Stimulated activated CD8-positive, alpha-beta memory T cell treated with anti-CD3 and anti-CD28 coated beads, Interleukin-7, amount 100 ng/mL, for 24 hours (primary cell): ENCODE measurements at places on chromosomes 4 and X.

DNA sequence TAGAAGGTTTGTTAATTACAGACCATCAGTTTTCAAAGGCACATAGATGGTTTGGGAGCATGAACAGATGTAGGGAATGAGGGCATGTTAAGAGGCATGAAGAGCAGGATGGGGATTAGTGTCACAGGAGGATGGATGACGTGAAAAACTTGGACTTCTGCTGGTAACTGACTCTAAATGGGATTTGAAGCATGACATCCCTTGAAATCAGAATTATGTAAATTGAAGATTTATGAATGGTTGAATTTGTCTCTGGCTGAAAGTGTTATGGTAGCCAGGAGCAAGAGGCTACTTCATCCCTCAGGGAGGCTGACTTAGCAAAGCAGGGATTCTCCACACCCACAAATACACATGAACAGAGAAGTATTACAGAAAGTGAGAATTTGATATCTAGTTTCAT is 454.6 kb downstream of the MAGEB5 start:
- DNase-seq: no peak

DNA sequence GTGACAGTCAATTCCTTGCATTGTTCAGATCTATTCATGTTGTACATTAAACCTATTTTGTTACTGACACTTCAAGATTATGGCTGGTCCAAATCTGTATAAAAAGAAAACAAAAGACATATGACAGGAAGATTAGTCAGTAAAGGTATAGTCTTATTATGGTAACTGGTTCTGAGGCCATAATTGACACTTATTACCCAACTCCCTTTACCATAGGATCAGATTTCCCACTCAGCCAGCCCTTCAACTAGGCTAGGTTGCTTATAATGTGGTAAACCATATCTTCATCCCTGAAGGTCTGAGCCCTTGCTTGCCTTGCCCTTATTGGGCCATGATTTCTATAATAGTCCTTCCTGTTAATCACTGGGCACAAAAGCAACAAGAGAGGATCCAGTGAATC is 289.6 kb downstream of the CXXC4 start:
- DNase-seq: no peak

DNA sequence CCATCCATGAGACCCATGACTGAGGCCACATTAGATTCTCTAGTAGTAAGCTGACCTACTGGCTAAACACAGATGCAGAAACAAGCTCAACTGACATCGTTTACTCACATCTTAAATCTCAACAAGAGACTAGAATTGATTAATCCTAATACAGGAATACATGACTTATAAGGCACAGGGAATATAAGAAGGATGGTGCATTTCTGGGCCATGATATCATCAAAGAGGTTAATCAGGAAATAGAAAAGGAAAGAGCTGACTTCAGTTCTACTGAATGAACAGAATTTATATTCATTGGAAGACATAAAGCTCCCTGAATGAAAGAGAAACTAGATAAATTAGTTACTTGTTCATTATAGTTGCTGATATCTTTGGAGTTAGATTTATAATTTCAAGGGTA is 1406.5 kb downstream of the STIM2 start:
- DNase-seq: no peak

- DNase-seq: no peak
These were observed 52.4 kb upstream of the TMEM33 start for GRCh38 chr4:41882625-41883347.

DNA sequence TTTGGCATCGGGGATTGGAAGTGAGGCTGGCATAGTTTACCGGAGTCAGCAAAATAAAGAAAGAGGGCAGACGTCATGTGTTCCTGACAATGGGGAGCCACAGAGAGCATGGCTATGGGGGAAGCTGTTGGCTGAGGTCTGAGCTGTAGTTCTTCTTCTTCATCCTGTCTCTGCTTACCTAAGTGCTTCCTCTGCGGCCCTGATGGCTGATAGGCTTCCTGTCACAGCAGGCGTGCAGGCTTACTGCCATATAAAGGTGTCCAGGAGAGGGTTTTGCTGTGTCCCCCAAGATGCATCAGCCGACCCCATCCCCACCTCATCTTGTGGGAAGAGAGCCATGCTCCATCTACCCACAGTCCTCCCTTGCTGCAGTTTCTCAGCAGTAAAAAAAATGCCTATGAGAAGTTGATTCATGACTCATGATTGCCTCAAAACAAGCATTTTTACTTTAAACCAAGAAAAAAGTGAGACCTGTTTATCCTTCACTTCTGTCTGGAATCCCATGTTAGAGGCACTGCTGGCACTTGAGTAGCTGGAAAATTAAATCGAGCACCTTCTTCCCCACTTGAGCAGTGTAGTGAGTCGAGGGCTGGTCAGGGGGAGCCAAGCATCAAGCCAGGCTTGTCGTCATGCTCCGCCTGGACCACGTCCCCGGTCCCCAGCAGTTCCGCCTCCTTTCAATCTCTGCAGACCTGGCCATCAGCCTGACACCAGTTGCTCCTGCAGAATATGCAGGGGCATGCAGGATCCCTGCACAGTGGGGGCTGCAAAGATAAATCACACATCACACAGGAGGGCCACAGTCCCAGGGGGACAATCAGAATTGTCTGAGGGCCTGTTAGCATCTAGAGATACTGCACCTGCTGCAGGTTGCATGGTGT is 237.8 kb downstream of the EVC2 start:
- no peak for DNase-seq

- no peak for DNase-seq
These were observed 67.5 kb upstream of the BMP3 start for GRCh38 chr4:80963051-80963450.
